ENCODE measurements at places on chromosomes 5 and 9.
A peak's percentile ranks its signal among the peaks of the same experiment; 100 is the strongest.

DNA sequence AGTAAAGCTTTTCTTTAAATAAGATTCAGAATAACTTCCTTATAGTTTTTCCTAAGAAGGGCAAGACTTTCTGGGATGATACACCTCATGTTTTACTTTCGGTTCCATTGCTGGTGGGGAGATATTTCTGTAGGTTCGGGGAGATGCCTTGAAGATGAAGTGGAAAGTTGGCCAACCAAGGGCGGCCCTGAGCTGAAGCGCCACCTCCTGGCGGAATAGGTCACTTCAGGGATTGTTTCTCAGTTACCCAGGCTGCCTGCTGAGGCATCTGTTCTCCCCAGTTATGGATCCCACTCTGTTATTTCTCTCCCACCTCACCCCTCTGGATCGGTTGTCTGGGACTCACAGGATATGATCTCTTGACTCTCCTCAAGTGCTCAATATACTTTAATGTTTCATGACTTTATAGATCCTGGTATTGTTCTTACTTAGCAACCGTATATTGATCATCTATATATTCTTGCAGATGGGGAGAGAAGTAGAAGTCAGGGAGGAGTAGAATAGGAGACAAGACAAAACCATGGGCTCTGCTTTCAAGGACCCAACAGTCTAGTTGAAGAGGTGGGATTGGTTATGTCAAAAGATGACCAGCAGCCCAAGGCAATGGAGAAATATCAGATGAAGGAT is 23.4 kb downstream of the MEGF10 start:
- peak; percentile 45 for DNase-seq

DNA sequence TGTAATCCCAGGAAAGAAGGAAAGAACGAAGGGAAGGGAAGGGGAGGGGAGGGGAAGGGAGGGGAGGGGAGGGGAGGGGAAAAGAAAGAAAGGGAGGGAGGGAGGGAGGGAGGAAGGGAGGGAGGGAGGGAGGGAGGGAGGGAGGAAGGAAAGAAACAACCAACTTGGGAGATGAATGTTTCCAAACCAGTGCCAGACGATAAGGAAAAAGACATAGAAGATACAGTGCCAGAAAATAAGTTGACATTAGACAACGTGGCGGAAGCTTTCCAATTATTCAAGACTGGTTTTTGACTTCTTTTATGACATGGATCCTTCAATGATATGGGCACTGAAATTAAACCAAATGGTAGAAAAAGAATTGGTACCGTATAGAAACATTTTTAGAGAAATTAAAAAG is 181.2 kb upstream of the POU5F2 start:
- DNase-seq, result no peak

DNA sequence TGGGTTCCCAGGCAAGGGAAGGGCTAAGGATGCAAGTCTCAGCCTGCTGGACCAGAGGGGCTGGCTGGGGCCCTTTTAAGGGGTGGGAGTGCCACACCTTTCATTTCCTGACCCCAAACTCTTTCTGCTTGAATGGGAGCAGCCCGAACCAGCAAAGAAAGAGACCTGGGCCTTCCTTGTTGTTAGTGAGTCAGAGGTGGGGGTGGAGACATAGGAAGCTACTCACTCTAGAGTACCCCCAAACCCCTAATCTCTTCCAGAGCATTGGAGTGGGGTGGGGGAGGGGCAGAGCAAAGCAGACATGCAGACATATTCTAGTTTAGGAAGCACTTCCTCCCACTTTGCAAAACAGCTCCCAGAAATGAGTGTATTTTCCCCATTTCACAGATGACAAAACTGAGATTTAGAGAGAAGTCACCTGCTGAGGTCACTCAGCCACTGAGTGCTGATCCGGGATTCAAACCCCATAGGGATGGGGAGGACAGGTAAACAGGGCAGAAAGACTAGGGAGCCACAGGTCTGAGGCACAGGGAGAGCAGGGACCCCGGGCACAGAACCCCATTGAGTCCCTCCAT is 6.0 kb upstream of the AQP3 start:
- no peak for DNase-seq

GRCh38 chr9:8278048-8278447 is 478.5 kb upstream of the DMAC1 start:
- no peak for DNase-seq

GRCh38 chr5:170986598-170986997 is 124.8 kb downstream of the RANBP17 start:
- DNase-seq, result no peak
